ENCODE measurements at places on chromosomes 3 and 15.

DNA sequence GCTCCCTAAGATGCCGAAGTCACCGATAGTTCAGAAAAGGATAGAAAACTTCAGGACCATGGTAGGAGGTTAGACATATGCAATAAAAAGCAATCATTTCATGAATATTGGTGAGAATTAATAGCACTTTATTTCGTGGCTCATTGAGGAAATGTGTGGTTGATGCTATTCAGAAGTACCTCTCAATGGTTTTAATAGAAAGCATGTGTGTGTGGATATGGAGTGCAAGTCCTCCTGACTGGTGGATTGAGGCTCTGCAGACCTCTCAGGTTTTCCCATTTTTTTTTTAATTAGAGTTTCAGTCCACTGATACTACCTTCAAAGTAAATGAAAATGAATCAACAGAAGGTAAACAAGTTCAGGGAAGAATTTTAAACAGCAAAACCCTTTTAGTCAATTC is 384.3 kb upstream of the RARB start:
- DNase-seq: no peak

DNA sequence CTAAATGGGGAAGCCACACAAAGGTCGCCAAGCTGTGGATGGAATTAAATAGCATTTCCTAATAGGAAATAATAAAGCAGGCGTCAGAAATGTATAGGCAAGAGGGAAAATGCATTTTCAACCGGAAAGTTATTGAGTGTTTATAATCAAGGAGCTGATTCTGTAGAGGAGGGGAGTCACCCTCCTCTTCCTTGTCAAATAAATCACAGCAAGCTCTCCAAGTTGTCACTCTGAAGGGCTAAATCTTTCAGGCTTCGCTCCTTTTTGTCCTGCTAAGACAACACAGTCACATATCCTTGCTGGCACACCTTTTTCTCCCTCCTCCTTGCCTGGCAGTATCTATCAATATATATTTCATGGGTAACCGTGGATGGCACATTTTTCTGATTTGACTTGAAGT is 338.4 kb downstream of the SATB1 start:
- no peak for DNase-seq

DNA sequence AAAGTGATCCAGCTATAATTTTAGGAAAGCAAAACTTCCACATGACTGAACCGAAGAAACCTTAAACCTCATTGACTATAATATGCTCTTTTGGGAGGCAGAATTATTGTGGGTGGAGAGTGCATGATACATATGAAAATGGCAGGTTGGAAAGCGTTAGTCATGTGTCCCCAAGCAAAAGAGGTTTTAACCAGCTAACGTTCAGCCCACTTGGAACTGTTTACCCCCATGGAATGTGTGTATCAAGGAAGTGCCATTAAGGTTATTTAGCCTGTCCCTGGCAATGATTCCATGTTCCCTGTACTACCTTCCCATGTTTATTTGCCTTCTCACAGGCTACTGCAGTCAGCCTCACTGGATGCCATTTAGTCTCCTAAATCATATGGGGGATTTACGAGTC is 44.1 kb upstream of the LRRC58 start:
- DNase-seq: no peak

DNA sequence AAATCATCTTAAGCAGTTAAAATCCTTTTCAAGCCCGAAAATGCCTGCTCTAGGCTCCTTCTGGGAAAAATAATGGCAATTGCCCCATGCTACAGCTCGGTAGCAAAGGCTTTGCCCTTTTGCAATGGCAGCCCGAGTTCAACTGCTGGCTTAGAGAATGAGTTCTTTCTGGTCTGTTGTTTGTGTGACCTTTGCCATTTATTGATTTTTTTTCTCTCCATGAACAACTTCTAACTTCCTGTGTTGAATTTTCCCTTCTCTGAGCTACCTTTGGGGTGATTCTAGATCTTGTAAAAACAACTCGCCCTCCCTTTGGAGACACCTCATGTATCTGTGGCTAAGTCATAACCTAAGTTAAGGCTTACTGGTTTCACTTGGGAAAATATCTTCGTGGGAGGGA is 139.3 kb downstream of the PLCH1 start:
- DNase-seq: no peak

DNA sequence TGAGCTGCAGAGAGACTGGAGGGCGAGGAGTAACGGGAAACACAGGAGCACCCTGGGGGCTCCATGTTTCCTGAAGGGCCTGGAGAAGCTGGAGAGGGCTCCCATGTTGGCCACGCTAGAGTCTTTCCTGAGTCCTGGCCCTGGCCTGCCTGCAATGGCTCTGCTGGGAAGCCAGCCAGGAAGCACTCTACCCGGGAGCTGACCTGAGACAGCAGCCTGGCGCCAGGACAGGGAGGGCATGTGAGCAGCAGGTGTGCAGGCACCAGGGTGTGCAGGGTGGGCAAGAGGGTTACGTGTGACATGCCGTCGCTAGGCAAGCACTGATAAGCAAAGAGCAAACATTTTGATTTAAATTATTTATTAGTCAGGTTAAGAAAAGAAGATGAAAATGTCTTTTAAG is 301.4 kb downstream of the OCA2 start:
- no peak for DNase-seq

- DNase-seq: no peak
Measured at GRCh38 chr15:86502301-86502700, 422.6 kb downstream of the AGBL1 start.

- no peak for DNase-seq
Measured at GRCh38 chr15:70643106-70643782, 120.1 kb downstream of the UACA start.

DNA sequence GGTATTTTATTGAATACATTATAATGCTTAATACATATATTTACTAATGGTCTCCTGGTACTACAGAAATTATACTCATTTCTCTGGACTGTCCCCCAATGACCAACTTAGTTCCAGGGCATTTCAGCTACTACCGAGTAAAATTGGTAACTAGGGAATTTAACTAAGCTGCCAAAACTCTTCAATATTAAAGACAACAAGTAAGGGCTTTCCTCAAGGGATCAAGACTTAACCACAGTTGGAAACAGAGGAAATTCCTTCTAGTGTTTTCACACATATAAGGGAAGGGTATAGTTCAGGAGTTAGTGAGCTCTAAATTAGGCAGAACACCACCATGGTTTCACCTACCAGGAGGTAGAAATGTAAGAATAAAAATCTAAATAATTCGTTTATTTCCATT is 357.4 kb downstream of the TBL1XR1 start:
- DNase-seq: no peak

- DNase-seq: no peak
Measured at GRCh38 chr3:14847613-14848541, 29.1 kb downstream of the FGD5 start.
